ENCODE measurements at places on chromosomes 3 and 15.

- peak; percentile 21 for DNase-seq
Observed at GRCh38 chr3:133662278-133662651, 524 bp upstream of the TOPBP1 start.

DNA sequence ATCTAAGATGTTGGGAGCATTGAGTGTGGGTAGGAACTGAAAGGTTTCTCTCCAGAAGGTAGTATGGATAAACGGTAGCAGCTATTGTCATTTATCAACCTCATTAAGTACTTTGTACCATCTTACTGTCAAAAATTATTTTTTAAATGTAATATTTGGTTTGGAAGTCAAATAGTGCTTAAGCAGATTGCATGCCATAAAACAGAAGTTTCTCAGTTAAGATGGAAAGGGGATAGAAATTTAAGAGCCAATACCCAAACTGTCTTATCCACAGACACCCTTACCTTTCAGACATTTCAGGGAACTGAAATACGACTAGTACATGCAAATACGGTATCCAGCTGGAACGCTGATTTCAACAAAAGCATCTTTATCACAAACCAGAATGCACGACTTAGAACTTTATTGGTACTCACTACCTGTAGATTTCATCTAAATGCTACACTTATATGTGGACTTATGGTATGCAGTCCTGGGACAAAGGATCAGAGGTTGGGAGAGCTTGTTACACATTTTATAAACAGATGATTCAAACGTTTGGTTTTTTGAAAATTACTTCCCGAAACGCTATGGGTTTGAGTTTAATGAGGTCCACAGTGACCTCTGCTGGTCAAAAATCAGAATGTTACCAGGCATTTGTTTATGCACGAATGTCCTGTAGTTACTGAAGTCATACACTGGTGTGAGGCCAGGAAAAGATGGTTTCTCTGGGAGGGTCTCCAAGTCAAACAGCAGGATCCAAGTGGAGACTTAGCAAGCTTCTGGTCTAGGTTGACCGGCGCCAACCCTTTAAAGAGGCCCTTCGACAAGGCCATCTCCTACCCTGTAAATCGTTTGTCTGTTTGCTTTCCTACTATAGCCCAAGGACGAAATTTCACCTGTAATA is 45.7 kb upstream of the DUT start:
- DNase-seq, result peak; percentile 86

GRCh38 chr3:157487339-157487738 is 15.9 kb downstream of the VEPH1 start:
- DNase-seq, result peak; percentile 47

- no peak for DNase-seq
Observed at GRCh38 chr3:13475871-13476590, 4.1 kb upstream of the HDAC11 start.

- no peak for DNase-seq
Observed at GRCh38 chr15:25331404-25331803, 107.4 kb downstream of the UBE3A start.

- DNase-seq, result no peak
Observed at GRCh38 chr3:47912006-47912504, 104.2 kb downstream of the MAP4 start.

DNA sequence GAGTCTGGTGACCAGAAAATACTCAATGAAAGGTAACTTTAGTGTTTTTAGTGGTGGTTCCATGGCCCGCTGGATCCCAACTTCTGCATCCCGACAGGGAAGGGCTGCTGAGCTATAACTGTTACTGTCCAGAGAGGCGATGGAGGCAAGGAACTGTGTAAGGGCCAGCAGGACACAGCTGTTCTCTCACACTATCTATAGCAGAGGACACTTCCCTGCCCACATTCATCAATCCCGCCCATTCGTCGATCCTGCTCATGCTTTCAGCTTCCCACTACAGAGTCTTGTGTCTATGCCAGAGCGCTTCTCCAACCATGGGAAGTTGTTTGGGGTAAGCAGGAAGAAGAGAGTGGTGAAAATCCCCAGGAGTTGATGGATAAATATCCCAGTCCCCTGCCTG is 8.4 kb downstream of the COLQ start:
- no peak for DNase-seq

DNA sequence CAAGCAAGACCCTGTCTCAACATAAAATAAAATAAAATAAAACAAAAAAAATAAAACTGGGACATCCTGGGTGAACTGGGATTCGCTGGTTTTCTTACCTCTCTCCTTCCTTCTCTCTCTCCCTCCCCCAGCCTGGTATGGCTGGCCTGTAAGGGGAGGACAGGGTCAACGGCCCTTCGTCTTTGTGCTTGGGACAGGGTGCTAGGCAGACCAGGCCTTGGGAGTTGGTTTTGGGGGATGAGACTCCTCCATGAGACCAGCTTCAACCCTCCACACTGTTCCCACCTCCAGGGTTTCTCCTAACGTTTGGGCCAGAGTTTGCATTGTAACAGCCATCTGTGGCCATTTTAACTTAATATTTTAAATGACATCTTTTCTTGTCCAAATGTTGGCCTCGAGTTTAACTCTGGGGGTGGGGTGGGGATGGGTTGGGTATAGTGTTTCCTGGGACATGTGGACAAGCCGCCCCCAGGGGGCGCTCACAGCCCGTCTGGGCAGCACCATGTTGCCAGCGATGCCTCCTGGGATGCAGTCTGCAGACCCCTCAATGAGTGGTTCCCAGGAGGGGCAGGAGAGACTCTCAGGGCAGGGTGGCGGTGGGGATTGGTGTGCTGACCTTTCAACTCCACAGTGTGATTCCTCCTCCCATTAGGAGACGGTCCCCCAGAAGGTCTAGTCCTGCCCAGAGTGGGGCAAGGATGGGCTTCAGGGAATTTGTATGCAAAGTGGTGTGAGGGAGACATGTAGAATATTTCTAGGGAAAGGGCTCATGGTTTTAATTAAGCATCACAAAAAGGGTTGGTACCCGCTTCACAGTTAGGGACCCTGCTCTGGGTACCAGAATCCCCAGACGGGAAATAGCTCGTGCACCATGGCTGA is 37.7 kb upstream of the LCTL start:
- DNase-seq, result peak; percentile 62

GRCh38 chr3:38141952-38142273 is 3.5 kb downstream of the MYD88 start:
- DNase-seq, result no peak
